ENCODE measurements at places on chromosomes 16 and 17.

DNA sequence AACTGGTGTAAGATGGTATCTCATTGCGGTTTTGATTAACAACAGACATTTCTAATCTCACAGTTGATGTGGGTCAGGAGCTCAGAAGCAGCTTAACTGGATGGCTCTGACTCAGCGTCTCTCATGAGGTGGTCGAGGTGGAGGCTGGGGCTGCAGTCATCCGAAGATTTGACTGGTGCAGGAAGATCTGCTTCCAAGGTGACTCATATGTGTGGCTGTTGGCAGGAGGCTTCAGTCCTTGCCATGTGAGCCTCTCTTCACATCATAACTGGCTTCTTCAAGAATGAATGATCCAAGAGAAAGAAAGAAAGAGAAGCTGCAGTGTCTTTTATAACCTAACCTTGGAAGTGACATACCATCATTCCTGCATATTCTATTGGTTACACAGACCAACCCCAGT, 376.1 kb downstream of the SEC14L1 start:
- no peak for DNase-seq

GRCh38 chr17:28747051-28747691, 3.4 kb downstream of the TRAF4 start:
- no peak for DNase-seq

DNA sequence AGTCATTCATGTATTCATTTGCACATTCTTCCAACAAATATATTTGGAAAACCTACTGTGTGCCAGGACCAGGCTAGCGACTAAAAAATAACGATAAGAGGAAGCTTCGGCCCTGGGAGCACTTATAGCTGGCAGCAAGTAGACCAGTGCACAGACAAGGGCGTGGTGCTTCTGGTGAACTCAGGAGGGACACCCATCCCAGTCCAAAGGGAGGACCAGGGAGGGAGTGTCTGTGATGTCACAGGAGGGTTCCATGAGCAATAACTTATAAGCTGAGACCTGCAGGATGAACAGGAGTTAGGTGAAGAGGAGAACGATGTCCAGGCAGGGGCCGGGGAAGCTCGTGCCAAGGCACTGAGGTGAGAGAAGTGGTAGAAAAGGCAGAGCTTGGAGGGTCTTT, 17.4 kb upstream of the PHOSPHO1 start:
- no peak for DNase-seq

DNA sequence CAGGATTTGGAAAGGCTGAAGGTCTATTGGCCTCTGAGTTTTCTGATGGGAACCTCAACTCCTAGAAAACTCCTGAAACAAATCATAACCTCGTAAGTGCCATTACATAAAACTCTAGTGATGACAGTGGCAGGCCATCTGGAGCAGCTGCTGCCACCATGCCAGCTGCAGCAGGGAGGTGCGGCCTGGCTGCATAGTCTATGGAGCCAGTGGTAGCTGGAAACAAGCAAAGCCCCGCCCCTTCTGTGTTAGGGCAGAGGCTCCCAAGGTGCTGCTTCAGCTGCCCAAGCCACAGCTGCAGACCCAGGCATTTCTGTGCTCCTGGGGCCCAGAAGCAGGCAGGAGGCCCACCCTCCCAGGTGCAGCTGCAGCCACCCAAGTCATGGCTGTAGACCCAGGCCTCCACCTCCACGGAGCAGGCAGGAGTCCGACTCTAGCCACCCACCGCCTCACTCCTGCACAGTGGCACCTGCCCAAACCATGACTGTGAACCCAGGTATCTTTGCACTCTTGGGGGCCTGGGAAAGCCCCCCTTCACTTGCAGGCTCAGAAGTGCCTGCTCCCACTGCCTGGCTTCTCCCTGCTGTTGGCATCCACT, 254.1 kb upstream of the KCNJ16 start:
- DNase-seq: no peak

GRCh38 chr16:54482892-54483574, 196.4 kb upstream of the IRX3 start:
- DNase-seq: no peak

DNA sequence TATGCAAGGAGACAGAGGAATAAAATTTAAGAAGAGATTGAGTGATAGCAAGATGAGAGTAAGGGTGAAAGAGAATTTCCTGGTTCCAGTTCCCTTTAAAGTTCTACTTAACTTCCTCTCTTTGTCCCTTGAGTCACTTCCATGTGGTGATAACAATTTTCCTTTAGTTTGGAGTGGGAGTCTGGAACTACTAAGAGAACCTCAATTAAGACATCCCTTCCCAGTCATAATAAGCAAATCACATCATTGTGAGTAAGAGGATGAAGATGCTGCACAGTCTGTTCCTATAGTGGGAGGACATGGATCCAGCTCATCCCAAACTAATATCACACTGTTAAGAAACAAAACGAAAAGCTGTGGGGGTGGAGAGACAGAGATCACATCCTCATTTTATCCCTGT, 24.4 kb downstream of the TBX21 start:
- DNase-seq: no peak

GRCh38 chr17:79942591-79943346, 92.9 kb downstream of the TBC1D16 start:
- peak; percentile 10 for DNase-seq

- DNase-seq: no peak
Observed at GRCh38 chr17:72338847-72339790, 218.3 kb downstream of the SOX9 start.

DNA sequence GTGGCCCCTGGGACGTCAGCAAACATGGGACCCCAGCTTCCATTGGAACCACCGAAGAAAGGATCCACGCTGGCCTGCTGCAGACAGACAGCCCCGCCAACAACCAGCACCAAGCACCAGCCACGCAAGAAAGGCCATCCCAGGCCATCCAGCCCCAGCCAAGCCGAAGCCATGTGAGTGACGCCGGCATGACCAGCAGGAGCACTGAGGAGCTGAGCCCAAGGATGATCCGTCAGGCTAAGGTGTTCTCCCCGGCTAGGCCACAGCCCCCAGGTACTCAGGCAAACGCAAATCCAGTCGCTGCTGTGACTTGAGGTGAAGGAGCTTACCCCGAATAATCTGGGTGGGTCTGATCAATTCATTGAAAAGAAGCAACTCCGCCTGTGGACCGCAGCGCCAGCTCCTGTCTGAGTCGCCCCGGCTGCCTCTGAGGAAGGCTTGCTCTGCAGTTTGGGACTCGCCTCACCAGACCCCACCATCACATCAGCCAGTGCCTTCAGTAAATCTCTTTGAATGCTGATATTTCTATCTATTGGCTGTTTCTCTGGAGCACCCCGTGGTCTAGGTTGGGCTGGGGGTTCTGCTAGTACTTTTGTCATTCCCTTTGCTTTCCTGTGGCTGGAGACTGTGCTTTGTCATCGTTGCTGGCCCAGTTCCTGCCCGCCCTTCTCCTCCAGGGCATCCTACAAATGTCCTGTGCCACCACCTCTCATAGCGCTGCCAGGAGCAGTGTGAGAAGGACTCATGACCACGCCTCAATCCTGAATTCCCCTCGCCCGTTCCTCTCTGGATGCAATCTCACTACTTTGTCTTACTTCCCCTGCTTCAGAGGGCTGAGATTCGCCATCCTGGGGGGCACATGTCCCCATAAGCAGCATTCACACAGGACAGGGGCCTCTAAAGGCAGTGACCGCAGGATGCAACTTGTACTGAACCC, 8.1 kb upstream of the CBX2 start:
- DNase-seq: no peak

DNA sequence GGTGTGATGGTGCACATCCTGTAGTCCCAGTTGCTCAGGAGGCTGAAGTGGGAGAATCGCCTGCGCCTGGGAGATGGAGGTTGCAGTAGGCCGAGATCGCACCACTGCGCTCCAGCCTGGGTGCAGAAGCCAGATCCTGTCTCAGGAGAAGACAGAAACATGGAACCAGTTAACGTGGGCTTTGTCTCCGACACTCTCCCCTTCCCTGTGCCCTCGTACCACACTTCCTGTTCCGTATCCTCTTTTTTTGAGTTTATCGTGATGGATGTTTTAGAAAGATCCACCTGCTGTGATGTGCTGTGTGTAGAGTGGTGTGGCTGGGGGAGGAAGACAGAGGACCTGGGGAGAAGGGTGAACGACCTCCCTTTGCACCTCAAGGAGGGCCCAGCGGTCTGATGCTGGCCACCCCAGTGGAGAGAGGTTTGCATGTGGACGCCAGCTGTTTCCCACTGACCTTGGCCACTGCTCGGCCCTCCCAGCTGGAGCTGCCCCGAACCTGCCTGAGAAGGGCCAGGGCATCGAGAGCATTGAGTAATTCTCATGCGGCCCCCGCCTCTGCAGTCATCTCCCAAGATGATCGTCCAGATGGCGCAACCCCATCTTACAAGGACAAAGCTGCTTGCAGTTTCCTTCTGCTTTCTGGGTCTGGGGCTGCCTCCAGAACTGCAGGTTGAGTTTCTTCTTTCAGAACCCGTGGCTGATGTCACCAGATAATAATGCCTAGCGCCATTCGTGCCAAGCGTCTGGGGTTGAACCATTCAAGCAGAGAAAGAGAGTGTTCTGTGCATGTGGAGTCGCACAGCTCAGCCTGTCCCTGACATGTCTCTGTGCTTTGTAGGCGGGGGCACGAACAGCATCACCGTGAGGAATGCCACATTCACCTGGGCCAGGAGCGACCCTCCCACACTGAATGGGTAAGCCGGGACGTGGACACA, 126.3 kb downstream of the ABCC1 start:
- DNase-seq: peak; percentile 9

- peak; percentile 12 for DNase-seq
Observed at GRCh38 chr17:78826836-78827509, 13.6 kb downstream of the USP36 start.

GRCh38 chr16:73713778-73714495, 582.7 kb upstream of the PSMD7 start:
- DNase-seq: no peak

All from CD4-positive, alpha-beta T cell treated with Interferon alpha-2 for 1 hour (primary cell).